ENCODE measurements at places on chromosomes 1 and 21.

GRCh38 chr1:34276606-34277005 lies 99.9 kb downstream of the C1orf94 start:
- no peak for DNase-seq

- DNase-seq: no peak
Observed at GRCh38 chr1:59514061-59514909, 217.4 kb downstream of the FGGY start.

DNA sequence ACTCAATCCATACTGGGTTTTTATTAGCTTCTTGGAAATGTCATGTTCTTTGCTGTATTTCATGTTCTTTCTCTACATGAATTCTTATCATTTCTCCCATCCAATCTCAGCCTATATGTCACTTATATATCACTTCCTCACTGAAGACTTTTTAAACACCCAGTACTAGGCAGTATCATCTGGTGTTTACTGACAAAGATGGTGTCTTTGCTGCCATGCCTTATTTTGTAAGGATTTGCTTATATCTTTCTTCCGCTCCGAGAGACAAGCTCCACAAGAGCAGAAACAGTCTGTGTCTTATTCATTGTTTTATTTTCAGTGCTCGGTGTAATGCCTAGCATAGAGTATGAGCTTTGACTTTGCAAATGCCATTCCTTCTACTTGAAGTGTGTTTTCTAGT lies 30.2 kb downstream of the F13B start:
- no peak for DNase-seq

DNA sequence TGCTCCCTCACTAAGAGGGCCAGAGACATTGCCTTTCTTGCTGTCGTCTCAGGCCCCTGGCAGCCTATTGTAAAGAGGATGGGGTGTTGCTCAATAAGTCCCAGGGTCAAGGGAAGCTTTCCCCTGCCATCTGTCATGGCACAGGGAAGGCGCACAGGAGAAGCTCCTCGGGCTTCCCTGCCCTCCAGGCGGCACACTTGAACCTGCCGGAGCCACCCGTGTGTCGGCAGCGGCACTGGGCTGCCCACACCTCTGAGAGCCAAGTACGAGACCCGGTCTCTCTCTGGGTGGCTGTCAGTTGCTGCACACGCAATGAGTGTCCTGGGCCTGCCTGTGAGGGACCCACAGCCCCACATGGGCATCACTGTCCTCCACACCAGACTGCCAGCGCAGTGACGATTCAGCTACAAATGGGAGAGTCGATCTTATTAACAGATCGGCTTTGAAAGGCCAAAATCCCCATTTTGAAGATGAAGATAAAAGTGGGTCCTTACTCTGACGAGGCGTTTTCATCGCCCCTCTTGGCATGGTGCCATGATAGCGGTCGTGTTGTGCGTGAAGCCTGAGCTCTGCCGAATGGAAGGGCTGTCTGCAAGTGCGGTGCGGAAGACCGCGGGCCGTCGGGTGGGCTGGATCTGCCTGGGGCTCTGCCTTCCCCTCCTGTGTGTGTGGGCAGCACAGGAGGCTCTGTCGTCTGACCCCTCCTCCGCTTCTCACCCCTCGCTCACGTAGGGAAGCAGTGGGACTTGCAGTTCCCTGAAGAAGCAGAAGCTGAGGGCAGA lies 29.2 kb upstream of the PDXK start:
- no peak for DNase-seq

DNA sequence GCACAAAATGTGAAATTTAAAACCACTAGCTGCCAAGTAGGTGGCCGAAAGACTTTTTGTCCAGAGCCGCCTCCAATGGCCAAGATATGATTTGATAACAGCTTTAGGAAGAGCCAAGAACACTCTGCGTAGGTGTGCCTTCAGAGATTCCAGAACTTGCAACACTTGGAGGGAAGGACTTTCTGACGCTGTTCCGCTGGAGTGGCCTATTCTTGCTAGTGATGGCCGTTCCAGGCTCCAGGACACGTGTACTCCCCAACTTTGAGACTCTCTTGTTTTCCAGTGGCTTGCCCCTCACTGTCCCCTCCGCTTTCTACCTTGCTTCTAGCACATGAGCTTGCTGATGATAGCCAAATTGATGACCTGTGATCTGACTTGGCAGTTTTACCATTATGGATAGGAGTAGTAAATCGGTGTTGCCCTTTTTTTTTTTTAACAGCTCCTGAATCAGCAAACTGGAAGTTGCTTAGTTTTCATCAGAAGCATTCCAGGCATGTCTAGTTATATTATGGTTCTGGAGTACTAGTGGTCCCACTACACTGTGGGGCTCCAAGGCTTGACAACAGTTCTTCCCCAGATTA lies 1.0 kb downstream of the PRDX6 start:
- peak; percentile 72 for DNase-seq

DNA sequence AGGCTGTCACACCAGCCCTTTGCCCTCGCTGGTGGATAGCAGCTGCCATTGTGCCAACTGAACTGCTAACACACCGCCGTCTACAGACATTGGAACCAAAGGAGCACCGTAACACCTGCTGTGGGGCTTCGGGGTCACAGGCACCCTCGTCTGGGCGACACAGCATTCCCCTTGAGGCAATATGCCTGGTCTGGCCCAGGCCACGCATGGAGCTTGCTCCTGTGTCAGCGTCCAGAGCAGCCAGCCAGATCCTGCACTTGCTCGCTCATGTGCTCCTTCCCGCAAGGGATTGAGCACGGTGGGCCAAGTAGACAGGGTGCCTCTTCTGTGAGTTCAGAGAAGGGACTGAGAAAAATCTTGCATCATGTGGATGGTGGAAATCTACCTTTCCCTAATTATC lies 314.6 kb upstream of the PLD5 start:
- DNase-seq: no peak

DNA sequence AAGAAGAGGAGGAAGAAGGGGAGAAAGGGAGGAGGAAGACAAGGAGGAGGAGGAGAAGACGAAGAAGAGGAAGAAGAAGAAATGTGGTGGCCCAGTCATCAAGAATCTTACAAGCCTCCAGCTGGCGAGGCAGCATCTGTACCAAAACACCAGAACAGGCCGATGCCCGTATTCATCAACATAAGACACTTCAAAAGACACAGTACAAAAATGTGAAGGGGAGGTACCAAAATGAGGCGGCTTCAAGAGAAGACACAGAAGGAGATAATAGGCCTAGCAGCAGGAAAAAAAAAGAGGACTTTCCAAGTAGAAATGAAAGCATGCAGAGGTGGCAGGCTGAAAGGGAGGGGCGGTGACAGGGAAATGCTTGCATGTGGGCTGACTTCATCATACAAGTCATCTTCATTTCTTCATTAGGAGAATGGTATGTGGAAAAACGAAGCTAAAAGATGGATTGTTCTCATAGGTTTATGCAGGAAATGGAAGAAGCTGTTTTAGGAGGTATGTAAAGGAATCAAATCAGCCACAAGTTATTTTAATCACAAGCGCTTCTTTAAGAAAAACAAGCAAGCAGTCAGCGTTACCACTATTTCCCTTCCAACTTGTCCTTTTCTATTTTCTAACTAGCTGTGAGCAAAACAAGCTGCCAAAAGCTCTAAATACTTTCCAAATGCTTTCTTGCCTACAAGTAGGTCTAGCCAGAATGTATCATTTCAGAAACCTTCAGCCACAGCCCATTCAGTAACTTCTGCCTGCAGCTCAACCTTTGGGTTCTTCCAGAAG lies 192.3 kb downstream of the SLC45A1 start:
- peak; percentile 37 for DNase-seq

GRCh38 chr1:63983391-63984256 lies 209.8 kb downstream of the ROR1 start:
- no peak for DNase-seq

GRCh38 chr1:216215169-216215568 lies 208.1 kb downstream of the USH2A start:
- DNase-seq: no peak

GRCh38 chr1:206507284-206508129 lies at the start of gene RASSF5:
TSS of gene RASSF5 (plus strand) at chr1:206507531. CDS start at chr1:206507603, 72 bp downstream.
- peak; percentile 86 for DNase-seq

GRCh38 chr1:25128121-25128621 lies 104.1 kb downstream of the SYF2 start:
- no peak for DNase-seq

- no peak for DNase-seq
Observed at GRCh38 chr1:11680270-11681070, 478 bp downstream of the MAD2L2 start.

GRCh38 chr1:17719874-17720273 lies 35.3 kb upstream of the ACTL8 start:
- DNase-seq: no peak

- no peak for DNase-seq
Observed at GRCh38 chr1:181531441-181531840, 48.1 kb downstream of the CACNA1E start.

DNA sequence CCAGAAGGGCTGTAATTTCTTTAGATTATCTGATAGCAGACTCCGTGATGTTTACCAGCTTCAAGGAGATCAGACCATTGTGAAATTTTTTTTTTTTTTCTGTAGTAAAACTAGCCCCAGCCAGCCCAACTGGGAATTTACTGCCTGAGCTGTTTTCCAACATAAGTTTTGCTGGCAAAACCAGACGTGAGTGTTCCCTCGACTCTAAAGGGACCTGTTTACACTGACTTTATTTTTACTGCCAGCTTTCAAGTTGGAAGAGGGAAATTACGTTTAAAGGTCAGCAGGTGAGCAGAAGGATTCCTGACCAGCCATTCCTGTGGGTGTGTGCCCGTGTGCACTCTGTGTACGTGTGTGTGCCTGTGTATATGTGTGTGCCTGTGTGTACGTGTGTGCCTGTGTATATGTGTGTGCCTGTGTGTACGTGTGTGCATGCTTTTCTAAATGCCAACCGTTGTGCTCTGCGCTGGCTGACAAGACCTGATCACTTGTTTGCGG lies 374 bp downstream of the MAB21L3 start:
- DNase-seq: no peak

- no peak for DNase-seq
Observed at GRCh38 chr1:39088658-39089057, 62.5 kb downstream of the NDUFS5 start.

DNA sequence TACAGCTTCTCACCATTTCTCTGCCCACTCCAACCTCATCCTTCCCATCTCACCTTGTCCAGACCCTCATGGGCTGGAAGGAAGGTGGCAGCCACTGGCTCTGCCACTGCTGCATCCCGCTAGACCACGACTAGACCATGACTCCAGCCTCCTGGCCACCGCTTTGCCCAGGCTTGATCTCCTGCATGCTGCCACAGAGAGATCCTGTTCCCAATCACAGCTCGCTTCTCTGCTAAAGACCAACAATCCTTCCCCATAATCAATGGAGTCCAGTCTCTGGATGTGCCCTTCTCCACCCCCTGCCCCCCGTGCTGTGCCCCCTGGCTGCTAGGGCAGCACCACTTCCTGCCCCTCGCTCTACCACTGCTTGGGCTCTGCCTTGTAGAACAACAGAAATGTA lies 64.9 kb upstream of the DMRTB1 start:
- DNase-seq: no peak

DNA sequence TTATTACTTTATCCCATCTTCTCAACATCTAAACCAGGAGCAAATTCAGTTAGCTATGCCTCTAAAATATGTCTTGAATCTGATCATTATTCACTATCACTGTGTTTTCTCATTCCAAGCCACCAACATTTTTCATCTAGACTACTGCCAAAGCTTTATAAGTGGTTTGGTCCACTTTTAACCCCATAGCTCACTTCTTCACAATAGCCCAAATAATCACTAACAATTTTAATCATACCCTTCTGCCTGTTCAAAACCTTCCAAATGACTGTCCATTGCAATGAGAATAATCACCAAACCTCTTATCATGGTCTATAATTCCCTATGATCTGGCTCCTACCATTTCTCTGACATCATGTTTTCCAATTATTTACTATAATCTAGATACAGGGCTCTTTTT lies 149.8 kb upstream of the ZNHIT6 start:
- no peak for DNase-seq

- DNase-seq: no peak
Observed at GRCh38 chr1:37159102-37159501, 124.8 kb upstream of the GRIK3 start.

GRCh38 chr1:51541313-51542050 lies 22.4 kb upstream of the EPS15 start:
- no peak for DNase-seq

DNA sequence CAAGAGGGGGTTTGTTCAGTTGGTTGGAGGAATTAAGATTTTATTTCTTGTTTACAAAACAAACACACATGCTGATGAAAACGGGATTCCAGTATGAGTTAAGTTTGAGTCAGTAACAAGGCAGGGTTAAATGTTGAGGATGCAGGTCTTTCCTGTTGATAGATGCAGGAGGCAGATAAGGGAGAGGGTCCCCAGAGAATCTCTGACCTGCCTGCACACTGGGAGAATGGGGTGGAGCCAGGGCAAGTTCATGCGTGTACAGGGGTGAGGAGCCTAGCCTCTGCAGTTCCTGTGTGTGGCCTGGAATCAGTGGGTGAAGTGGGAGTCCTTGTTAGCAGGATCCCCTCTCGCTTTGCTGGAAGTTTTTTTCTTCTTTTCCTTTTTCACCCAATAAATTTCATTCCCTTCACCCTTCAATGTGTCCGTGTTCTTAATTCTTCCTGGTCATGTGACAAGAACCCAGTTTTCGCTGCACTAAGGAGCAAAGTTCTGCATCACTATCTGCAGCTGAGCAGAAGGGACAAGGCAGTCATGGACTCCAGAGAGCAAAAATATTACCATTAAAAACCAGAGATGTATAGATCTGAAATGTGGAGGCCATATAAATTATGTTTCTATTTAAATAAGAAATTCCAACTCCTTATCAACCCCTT lies 69.9 kb upstream of the MARK1 start:
- DNase-seq: no peak

DNA sequence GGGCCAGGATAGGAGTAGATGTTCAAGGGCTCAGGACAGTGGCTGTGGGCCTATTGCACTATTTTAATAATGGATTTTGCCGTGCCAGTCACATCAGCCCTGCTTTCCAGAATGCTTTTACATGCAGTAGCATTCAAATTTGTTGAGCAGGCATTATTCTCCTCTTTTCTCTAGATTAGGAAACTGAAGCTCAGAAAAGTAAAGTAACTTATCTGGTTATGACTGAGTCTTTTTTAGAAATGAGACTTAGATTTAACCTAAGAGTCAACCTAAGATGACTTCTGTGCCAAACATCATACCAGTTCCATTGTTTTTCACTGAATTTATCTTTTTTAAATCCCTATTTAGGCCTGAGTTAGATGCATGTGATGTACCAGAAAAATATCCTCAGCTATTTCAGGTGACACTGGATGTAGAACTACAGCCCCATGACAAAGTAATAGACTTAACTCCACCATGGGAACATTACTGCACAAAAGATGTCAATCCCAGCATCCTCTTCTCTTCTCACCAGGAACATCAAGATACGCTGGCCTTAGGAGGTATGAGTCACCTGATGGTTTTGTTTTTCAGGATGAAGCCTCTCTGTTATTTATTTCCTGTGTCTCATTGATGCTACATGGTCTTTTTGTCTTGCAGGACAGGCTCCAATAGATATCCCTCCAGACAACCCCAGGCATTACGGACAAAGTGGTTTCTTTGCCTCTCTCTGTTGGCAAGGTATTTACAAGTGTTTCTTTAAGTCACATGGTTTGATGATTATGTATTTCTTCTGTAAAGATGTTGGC lies 31.4 kb upstream of the LEPR start:
- no peak for DNase-seq

DNA sequence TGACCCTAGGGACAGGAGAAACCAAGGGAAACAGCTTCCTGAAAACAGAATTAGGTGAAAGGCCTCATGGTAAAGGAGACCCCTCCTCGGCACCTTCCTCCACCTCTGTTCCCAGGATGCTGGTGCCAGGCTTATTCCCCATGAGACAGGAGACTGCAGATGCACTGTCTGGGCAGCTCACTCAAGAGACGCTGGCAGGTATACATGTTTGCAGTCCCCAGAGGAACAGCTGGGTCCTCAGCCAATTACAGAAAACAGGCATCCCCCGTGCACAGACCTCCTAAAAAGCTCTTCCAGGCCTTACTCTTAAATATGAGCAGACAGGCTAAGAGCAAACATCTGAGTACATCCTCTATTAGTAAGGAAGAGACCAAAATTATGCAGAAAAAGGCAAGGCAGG lies 6.5 kb downstream of the CCSAP start:
- no peak for DNase-seq
